ENCODE measurements at places on chromosomes 2 and 18.

DNA sequence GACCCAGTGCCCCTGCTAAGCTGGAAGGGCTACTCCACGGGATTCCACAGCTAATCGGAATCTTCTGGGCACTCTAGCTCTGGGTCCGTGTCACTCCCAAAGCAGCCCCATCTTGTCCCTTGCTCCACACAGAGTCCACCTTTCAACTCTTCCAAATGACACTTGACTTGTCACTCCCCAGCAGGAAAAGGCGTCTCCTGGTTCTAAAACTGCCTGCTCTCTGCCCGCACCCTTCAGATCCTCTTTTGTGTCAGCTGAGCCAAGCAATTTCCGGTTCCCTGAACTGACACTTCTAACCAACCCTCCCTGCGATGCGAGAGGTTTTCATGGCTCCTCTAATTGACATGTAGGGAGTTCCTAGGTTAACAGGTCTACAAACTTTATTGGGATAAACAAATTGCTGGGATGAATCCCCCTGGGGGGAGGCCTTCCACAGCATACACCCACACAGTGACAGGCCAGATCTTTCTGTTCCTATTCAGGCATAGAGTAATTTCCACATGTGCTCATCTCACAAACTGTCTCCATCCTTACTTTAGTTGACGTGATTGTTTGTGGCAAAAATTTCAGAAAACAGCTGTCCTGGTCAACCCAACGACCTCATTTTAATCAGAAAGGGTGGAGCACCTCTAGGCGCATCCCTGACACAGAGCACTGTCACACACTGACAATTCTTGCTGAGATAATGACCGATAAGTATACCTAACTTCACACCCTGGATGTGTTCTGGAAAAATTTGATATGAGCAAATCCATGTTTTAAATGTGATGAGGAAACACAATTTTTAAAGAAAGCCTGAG lies 104.9 kb downstream of the RBMS1 start:
- peak; percentile 49 for DNase-seq

GRCh38 chr18:36130039-36130831 lies 536 bp downstream of the ELP2 start:
- no peak for DNase-seq

DNA sequence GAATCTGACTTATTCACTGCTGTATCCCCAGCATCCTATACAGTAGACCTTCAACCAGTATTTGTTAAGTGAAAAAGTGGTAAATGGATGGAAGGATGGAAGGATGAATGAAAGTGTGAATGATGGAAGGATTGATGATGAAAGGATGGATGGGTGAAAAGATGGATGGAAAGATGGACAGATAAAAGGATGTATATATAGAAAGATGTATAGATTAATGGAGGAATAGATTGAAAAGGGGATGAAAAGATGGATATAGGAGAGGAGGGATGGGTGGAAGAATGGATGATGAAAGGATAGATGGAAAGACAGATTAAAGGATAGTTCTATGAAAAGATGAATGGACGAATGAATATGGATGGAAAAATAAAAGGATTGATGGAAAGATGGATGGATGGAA lies 50.0 kb downstream of the PSD4 start:
- DNase-seq = no peak

DNA sequence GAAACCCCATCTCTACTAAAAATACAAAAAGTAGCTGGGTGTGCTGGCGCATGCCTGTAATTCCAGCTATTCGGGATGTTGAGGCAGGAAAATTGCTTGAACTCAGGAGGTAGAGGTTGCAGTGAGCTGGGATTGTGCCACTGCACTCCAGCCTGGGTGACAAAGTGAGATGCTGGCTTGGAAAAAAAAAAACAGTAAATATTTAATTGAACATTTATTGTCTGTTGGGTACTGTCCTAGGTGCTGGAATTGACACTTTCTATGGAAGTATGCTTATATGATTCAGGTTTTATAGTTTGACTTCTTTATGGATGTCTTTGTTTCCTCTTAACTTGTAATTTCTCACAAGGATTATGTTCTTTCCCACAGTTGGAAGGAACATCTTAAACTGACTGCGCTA lies 633.1 kb upstream of the SETBP1 start:
- DNase-seq = no peak
